ENCODE measurements at places on chromosomes 4 and X.

DNA sequence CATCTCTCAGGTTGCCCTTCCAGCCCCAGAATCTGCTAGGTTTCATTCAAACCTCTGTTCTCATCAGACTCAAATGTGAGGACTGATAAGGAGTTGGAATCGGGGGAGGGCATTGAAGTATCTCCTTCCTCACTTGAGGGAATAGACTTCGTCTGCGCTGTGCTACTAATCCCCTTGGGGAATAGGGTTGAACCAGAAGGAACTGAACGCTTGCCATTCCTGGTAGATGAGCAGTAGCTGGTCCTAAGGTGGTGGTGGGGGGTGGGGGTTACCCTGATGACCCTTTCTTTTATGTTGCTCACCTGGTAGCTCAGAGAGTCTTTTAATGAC is 692 bp upstream of the SLC9A7 start:
- DNase-seq, result no peak

- no peak for DNase-seq
Observed at GRCh38 chr4:108919226-108919893, 156.5 kb upstream of the ETNPPL start.

DNA sequence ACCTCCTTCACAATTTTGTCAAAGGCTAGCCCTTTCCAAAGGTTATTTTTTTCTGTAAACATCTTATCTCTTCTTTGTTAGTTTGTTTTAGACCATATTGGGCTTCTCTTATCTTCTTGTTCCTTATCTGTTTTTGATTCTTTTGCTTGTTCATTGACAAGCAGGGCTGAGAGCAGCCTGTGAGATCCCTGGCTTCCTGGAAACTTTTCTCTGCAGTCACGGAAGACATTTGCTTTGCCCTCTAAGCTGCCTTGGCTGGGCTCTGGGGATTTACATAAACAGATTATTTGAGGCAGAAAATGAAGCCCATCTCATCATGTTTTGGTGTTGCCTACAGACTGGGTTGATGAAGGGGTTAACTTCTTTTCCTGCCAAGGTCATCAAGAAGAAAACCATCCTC is 157.4 kb upstream of the AMOT start:
- DNase-seq, result no peak

DNA sequence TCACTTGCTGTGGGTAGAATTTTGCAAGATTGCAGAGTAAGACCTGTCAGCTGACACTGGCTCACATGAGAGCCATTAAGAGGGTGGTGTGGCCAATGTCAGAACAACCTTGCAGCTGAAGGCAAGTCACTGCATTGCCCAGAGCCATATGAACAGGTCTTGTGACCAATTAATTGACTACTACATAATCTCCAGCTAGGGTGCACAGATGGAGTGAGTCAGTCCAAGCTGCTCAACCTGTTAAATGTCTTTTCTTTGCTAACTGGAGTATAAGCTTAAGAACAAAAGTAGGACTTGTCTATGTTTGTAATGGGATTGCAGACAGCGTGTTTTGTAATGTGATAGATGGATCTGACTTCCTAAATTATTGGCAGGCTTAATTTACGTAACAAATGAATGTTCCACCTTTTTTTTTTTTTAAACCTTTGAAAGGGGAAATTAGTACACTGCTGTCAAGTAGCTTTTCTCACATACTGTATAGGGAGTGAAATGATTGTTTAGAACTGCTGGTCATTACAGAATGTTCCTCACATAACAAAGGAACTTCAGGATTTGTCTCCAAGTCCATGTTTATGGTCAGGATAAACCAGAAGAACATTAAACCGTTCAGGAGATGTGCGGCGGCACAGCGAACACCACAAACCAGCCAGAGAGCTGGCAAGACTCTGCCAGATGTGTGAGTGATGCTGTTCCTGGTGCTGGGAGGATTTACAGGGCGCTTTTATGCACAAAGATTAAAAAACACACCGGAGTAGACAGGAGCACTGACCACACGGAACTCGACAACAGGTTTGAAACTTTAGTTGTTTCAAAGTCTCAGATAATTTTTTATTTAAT is 37.0 kb downstream of the FNIP2 start:
- DNase-seq, result peak; percentile 91

DNA sequence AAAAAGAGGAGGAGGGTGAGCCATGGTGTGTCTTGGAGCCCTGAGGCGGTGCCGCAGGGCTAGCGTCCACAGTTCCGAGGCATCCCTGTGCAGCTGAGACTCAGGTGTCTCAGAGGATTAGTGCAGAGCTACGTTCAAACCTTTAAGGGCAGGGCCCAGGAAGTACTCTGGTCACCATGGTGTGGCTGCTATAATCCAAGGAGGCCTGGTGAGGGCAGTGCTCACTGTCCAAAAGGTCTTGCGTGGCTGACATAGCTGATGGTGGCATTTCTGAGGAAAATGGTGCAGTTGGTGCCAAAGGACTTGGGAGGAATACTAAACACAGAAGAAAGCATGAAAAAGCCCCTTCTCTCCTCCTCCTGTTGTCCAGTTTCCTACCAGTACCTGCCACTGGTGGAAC is 146.9 kb downstream of the DCHS2 start:
- no peak for DNase-seq
